ENCODE measurements at places on chromosomes 3 and 15.

GRCh38 chr15:98668566-98669308 is 20.4 kb downstream of the IGF1R start:
- DNase-seq = peak; percentile 53

DNA sequence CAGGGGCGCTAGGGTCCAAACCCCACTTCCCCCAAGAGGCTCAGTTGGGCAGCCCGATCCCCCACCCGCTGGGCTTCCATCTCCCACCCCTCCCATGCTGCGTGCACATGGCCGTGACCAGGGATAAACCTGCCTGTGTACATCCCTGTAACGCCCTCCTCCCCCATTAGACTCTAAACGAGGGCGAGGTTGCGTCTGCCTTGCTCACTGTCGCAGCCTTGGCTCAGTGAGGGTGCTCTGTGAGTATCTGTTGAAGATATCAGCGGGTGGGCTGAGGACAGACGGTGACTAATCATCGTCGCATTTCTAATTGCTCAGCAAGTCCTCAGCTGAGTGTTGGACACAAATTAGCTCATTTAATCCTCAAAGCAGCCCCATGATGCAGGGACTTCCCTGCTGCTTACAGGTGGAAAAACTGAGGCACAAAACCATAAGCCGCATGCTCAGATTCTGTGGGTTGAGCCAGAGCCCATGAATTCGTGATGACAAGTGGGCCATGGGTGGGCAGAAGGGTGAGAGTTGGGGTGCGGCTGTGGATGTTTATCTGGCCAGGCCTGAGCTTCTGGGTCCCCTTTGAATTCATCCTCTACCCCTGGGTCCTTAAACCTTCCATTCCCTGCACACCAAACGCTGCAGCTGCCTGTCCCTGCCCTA is 26.0 kb downstream of the FBLN2 start:
- DNase-seq = peak; percentile 8

GRCh38 chr3:152549263-152549662 is 280.5 kb downstream of the MBNL1 start:
- no peak for DNase-seq

DNA sequence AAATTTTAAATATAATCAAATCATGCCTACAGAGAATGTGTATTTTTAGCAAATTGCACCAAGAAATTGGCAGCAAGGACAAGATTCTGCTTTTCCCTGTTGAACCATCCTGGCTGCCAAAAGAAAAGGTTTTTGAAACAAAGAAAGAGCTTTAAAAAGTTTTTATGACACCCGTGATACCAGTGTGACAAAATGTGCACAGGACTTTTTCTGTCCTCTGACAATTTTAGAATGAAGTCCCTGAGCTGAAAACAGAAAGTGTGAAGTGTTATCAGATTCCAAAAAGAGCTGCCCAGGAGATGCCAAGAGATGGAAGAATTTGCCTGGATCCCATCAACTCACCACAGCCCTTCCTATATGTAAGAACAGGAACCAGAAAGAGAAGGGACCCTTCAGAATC is 33.2 kb upstream of the TMC3 start:
- no peak for DNase-seq

GRCh38 chr3:15310491-15311370 is 21.7 kb downstream of the SH3BP5 start:
- DNase-seq = peak; percentile 61

Data from stimulated activated CD4-positive, alpha-beta T cell treated with anti-CD3 and anti-CD28 coated beads, Interleukin-12 subunit alpha, Interleukin-12 subunit beta, amount 100 ng/mL, for 48 hours (primary cell).